ENCODE measurements at places on chromosomes 7 and 10. TPM values are rescaled to one million over a fixed set of nuclear protein-coding genes. Genes with fewer than 3 reads are reported as not detected.
A peak's percentile ranks its signal among the peaks of the same experiment; 100 is the strongest.

DNA sequence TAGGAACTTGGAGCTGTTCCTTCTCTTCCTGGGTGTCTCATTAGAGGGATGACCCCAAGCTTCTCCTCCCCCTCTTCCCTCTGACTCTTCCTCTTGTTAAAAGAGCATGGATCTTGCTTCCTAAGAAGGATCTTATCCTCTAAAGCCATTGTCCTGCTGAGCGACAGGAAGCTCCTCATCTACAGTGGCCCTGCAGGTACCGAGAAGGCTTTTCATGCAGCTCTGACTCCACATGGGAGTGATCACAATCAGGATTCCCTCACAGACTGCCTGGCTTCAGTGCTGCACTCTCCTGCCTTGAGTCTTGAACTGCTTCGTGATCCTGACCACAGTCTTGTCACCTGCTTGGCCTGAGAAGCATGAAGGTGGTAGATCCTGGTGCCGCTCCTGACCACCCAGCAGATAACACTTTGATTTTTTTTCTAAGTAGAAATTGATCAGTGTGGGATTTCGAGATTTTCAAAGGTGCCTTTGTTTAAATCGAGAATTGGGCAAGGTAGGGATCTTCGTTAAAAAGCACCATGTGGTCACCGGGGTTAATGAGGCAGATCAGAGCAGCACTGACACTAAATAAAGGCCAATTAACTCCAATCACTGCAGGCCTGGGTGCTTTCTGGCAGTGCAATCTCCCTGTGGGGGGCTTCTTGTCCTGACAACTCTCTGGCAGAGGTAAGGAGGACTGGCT, 376.4 kb downstream of the NRG3 start:
- DNase-seq = no peak

DNA sequence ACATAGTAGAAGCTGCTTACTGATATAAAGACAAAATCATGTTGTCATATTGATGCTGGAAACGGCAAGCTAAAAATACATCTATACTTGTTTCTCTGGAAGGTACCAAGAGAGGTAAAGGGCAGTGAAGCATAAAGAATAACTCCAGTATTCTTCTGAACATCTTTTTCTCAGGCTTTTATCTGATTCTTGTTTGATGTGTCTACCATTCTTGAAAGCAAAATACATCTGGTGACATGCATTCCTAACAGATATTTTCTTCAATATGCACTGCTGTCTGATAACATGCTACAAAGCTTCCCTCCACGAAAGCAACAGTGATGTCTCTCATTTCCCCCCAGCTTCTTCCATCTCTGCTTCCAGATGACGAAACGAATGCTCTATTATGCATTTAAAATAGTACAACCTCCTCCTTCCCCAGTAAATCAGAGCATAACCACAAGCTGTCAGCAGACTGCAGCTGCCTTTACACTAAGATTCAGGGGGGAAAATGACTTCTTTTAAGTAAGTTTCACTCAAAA, 100.8 kb downstream of the ARHGAP21 start:
- DNase-seq = no peak

DNA sequence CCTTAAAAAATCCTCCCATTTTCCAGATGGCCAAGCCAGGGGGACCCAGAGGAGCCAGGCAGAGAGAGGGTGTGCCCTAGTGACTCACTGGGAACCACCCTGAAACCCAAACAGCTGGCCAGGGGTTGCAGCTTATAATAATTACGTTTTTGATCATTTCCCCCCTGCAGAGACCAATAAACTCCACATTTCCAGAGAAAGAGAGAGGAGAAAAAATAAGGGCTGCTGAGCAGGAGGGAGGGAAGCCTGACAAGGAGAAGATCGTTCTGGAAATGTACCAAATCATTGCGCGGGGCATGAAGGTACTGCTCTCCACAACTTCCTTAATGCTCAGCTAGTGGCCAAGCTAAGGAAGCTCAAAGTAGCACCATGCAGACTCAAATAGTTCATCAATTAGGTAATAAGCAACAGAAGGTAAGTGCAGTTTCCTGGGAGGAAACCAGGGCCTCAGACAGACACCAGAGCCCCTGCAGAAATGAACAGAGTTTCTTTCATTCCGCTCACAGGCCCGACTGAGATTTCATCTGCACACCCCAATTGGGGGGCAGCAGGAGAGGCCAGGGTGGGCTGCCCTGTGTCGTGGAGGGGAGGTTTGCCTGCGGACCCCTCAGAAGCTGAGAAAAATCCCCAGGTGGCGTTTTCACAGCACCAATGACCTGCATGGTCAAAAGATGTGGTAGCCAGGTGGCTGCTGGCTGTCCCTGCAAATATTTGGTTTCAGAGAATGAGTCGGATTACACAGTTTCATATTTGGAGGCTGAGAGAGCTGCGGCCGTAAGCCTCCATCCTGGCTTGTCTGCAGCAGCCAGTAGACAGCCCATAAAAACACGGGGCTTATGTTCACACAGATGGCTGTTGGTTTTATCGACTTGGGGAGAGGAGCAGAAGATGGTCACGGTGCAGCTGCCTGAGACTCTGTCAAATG, 153.2 kb upstream of the LYZL2 start:
- no peak for DNase-seq

- DNase-seq = no peak
Observed at GRCh38 chr10:3887885-3888476, 103.0 kb upstream of the KLF6 start.

DNA sequence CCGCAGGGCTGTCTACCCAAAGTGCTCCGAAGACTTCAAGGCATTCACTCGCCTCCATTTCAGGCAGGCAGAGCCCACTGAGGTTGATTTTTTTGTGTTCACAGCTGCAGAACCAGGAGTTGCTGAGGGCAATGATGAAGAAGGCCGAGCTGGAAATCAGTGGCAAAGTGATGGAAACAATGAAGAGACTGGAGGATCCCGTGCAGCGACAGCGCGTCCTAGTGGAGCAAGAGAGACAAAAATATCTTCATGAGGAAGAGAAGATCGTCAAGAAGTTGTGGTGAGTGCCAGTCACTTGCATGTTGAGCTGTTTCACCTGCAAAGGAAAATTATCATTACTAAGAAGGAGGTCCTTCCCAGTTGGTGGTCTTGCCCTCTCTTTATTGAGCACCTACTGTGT, 210.5 kb downstream of the ARHGAP21 start:
- no peak for DNase-seq

DNA sequence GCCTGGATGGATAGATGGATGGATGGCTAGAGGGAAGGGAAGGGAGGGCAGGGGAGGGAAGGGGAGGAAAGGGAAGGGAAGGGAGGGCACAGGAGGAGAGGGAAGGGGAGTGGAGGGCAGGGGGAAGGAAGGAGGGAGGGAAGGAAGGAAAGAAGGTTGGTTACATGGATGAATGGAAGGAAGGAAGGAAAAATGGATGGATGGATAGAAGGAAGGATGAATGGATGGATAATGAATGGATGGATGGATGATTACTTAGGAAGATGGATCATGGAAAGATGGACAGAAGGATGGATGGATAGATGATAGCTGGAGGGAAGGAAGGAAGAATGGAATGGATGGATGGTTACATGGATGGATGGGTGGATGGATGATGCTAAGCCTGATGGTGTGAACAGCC, 451.7 kb upstream of the FOXK1 start:
- DNase-seq = no peak

- DNase-seq = no peak
Observed at GRCh38 chr10:113917636-113918035, 63.2 kb downstream of the NHLRC2 start.

DNA sequence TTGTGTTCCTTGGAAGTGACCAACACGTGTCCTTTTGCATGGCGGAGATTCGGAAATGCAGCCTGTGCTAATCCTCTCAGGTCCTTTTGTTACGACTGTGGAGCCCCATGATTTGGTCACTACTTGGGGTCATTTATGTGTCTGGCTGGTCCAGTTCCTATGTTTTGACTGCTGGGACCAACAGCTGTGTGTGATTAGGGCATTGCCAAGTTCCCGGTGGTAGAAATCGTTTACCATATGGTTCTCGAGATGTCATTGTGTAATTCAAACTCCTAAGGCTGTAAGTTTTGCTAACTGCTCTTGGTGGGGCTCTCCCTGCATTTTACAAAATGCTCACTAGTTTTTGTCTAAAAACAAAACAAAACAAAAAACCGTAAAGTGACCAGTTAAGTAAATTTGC, 62.0 kb downstream of the CCNY start:
- DNase-seq = no peak

DNA sequence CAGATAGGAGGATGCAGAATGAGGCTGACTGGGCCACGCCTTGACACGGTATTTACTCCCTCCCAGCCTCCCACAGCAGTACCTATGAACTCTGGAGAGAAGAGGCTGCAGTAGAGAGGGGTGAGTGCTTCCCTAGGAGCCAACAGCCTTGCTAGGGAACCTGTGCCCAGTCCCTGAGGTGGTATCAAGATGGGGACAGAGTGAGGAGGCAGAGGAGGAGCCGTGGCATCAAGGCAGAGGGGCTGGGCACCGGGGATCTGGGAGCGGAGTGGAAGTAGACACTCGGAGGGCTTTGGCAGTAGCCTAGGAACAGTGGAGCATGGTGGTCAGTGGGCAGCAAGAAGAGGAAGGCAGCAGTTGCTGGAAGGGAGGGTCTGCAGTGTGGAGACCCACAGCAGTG, 68.7 kb upstream of the CHST15 start:
- DNase-seq = no peak

DNA sequence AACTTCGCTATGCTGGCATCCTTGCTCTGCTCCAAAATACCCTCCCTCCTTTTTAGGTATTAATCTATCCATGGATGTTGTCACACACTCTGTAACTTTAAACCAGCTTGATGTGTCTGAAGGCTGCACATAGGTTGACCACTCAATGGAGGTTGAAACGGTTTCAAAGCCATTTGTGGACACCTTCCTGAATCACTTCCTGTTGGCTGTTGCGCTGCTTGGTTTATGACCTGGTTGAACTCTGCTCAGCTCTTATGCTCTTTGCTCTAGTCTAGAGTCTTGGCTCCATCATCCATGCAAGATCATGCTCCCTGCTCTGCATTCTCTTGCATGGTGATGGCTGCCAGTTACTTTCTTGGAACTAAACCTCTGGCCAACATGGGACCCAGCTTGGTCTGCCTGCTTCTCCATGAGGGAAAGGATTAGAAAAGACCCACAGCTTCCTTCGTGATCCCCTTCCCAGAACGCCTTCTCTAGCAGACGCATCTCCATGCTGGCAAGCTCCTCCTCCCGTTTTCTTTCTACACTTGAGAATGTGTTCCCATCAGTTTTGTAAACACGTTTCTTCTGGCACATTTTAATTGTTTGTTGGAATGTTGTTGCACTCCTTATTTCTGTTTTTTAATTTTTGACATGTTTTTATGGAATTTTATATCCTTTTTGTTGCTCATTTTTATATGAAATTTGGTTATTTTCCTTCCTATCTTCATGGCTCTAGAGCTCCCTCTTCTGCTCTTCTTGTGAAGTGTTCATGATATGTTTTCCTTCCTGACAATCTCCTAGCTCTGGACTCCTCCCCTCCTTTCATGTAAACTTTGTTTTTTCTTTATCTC, 149.8 kb downstream of the XPNPEP1 start:
- peak; percentile 6 for DNase-seq

- no peak for DNase-seq
Observed at GRCh38 chr10:80104066-80104926, 25.8 kb downstream of the TMEM254 start.

- no peak for DNase-seq
Observed at GRCh38 chr7:132815696-132816311, 239.5 kb upstream of the PLXNA4 start.

- no peak for DNase-seq
Observed at GRCh38 chr7:117937753-117938483, 64.7 kb upstream of the CTTNBP2 start.

PHYH gene
- 54.7 TPM for polyA plus RNA-seq

OR2A5 gene
- polyA plus RNA-seq = 0.07 TPM

GIMAP2 gene
- polyA plus RNA-seq = 8.3 TPM

OAT gene
- 83.9 TPM for polyA plus RNA-seq

BTBD16 gene
- 0.69 TPM for polyA plus RNA-seq

SUMF2 gene
- polyA plus RNA-seq = 74.6 TPM

CALML3 gene
- not detected for polyA plus RNA-seq
